ENCODE measurements at places on chromosomes 1 and 21.

DNA sequence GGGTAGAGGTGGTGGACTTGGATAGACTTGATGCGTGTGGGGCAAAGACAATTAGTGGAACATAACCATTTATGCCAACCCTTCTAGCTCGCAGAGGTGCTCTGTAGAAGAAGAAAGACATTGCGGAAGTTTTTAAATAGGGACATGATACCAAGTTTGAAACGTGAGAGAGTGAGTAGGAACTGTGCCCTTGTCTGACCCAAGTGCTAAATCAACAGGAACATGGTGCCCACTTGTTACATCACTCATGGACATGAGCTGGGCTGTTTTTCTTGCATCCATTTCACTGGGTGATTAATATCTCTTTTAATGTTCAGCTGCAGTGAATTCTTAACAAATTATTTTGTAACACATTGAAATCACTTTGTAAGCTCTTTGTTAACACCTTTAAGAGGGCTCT lies 408.1 kb upstream of the VAMP3 start:
- DNase-seq: no peak

- no peak for DNase-seq
These were observed 148.7 kb upstream of the ATP1B1 start for GRCh38 chr1:168957818-168958217.

GRCh38 chr1:234743791-234744611 lies 134.0 kb upstream of the IRF2BP2 start:
- no peak for DNase-seq

- DNase-seq: no peak
These were observed 2.7 kb downstream of the IL10RB start for GRCh38 chr21:33268737-33269441.

- DNase-seq: no peak
These were observed 22.7 kb upstream of the AADACL3 start for GRCh38 chr1:12692967-12693782.

DNA sequence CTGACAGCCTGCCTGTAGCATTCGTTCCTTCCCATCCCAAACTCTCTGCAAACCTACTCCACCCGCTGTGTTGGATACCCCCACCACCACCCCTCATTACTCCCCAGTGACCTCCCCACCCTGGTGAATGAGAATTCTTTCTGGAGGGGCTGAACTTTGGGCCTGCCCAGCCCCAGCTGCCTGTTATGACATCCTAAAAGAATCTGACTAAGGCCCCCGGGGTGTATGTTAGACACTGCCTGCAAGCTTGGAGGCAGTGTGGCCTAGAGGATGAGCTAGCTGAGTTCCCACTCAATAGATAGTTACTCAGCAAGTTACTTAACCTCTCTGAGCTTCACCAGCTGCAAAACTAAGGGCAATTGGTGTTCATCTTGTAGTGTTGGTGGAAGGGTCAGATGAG lies 110.2 kb upstream of the FGGY start:
- DNase-seq: no peak

- no peak for DNase-seq
These were observed 22.1 kb upstream of the TBX15 start for GRCh38 chr1:119010201-119010600.

DNA sequence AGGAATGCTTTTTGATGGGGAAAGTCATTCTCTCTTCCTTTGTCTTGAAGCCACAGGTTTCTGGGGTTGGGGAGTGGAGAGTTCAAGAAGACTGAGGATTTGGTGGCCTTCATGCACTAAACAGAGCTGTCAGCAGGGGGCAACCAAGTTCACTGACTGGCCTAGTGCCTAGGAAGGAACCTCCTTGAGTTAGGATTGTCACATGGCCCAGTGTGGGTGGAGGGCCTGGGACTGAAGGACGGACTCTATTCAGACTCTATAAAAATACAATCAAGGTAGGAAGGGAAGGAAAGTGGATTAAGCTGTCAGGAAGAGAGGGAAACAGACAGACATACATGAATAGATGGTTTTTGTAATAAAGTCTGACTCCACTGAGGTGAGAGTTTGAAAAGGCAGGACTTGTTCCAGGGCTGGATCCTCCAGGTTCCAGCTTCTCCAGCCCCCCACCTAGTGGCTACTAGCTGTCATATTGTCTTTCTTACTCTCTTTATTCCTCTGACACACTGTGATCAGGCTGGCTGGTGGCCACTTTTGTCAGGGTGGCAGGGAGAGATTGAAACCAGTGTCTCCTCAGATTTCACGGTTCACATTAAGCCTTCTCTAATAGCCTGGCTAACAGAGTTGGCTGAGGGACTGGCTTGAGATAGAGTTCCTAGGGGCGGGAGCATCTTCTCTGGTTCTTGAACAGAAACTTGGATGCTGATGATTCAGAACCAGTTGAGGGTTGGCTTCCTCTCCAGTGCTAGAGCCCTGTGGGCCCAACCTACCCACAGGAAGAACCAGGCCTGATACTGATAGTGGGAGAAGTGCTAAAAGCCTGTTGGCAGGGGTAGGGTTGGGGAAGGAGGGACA lies 4.1 kb upstream of the SH3BGRL3 start:
- DNase-seq: peak; percentile 62

- DNase-seq: no peak
These were observed 40.8 kb upstream of the KCTD3 start for GRCh38 chr1:215526147-215526845.

DNA sequence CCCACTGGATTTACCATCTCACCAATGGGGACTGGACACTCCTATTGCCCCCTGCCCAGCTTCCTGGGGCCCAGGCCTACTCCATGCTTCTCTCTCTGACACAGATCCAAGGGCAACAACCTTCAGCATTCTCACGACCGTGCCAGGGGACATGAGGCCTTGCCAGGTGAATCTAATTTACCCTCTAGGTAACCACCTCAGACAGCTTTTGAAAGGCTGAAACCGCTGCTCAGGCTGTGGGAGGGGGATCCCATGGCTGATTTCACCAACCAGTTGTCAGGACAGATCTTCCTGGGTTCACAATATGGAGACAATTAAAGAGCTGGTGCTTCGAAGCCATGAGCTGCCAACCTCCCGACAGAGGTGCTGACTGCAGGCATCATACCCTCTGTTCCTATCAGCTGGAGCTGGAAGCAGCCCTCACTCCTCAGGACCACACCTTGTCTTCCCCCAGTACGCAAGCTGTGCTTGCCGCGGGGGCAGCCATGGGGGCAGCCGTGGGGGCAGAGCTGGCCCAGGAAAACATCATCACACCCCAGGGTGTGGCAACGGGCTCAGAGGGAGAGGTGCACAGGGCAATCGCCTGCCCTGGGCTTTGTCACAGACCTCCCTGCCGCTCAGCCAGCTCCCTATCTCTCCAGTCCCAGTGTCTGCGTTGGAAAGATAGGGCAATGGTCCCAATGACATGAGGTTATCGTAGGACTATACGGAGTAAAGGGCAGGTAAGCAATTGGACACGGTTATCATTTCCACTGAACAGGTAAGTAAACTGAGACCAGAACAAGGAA lies 120.2 kb downstream of the DMRTB1 start:
- DNase-seq: no peak

DNA sequence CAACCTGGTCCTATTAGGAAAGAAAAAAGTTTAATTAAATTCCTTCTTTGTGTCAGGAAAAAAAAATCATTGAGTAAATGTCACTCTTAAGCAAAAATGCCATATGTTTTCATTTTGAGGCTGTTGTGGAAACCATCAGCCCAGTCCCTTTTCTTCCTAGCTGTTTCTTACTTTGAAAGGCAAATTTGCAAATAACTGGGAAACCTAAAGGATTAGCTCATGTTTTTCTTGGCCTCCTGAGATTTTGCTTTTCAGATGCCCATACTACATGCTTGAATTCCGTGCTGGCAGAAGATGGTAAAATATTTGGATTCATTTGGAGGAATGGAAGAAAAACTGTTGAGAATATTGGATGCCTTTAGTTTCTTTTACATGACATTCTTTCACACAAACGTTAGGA lies 182.1 kb upstream of the ADAMTS5 start:
- no peak for DNase-seq

GRCh38 chr21:38831526-38832467 lies 26.1 kb downstream of the ETS2 start:
- peak; percentile 54 for DNase-seq

DNA sequence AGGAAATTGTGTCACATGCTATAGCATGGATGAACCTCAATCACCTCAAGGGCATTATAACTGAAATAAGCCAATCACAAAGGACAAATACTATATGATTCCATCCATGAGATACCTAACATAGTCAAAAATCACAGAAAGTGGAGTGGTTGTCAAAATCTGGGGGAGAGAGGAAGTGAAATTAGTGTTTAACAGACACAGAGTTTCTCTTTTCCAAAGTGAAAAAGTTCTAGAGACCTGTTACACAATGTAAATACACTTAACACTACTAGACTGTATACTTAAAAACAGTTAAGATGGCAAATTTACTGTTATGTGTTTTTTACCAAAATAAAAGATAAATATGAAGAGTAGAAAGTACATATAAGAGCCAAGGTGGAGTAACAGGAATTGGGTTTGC lies 31.8 kb downstream of the ZNF644 start:
- no peak for DNase-seq

- DNase-seq: no peak
These were observed 1.6 kb downstream of the SLC30A1 start for GRCh38 chr1:211577277-211577818.

DNA sequence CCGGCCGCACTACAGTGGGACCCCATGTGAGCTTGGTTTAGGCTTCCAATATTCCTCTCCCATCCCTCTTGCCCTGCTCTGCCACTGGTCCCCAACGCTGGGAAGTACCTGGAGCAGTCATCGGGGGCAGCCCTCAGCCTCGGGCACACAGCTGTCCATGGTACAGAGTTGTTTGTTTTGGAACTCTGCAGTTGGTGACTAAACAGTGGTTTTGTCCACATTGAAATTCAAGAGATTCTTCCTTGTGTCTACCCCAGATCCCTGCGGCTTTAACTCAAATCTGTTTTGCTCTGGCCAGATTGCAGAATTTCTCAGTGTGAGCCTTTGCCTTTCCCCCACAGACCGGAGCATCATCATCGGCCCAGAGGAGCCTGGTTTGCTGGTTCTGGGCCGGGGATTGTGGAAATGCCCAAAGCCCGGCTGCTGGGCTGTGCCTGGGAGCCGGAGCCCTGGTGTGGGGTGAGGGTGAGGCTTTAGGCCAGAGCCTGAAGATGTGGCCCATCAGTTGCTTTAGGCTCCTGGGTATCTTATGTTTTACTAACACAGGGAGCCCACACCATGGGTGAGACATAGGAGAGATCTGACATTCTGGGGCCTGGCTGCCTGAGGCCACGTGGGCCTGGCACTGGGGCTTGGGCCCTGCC lies 93.2 kb downstream of the ARHGEF10L start:
- peak; percentile 77 for DNase-seq

- no peak for DNase-seq
These were observed 228.2 kb downstream of the GRIK3 start for GRCh38 chr1:36805979-36806640.

- no peak for DNase-seq
These were observed 585.1 kb downstream of the PTPRC start for GRCh38 chr1:199223936-199224335.

- DNase-seq: no peak
These were observed 410.6 kb upstream of the DEPDC1 start for GRCh38 chr1:68907491-68907890.

DNA sequence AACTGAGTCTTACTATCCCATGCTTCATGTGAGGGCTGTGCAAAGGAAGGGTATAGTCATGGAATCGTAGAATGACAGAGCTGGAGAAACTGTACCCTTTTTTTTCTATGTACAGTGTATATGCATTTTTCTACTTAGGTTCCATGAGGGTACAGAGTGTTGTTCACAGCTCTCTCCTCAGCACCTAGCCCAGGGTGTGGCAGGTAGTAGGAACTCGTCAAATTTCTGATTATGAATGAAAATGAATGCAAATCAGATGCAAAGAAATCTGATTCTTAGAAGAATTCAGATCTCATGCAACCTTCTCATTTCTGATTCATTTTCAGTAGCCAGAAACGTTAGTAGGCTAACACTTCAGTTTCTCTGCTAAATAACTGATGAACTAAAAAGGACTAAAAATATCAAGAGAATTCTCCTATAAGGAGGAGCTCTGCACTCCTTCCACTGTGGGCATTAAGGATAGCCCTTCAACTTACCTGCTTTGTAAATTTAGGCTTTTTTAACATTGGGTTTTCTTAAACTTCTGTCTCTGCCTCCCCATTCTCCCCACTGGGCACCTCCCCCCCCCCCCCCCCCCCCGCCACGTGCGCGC lies 18.0 kb upstream of the HHAT start:
- DNase-seq: no peak

GRCh38 chr1:245156736-245157505 lies 2.1 kb downstream of the KIF26B start:
- no peak for DNase-seq

DNA sequence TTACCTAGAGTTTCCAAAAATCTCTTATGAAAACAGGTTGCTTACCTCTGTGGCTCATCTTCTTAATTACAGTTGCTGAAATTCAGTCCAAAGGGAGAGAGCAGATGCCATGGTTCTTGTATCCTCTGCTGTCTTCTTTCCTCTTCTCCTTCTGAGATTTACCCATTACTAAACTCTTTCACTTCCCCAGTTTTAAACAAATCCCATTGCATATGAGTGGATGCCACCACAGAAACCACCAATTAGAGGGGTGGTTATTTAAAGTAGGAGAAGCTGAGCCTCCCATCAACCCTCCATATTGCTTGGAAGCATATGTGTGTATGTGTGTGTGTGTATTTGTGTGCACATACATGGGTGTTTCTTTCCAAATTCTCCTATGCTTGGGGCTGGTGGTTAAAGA lies 128.5 kb upstream of the KCNK1 start:
- DNase-seq: no peak

- DNase-seq: no peak
These were observed 32.5 kb upstream of the SSX2IP start for GRCh38 chr1:84722794-84723193.

DNA sequence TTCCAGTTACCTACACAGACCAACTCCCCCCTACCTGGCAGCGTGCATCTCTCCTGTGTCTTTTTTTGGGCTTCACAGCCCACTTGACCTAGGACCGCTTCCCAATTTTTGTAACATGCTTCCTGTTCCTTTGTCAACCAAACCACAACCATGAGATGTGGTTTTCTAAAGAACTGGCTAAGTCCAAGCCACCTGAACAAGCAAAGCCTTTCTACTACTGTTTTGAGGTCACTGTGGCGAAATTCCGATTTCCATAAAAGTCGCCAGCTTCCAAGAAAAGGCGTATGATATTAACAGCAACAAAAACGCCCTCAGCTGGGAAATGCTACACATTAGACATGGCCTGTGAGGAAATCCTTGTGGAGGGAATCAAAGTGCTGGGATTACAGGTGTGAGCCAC lies 12.7 kb upstream of the AK2 start:
- no peak for DNase-seq

GRCh38 chr21:25425156-25425555 lies 182.1 kb downstream of the MRPL39 start:
- no peak for DNase-seq

GRCh38 chr21:46154155-46154954 lies 1.0 kb downstream of the FTCD start:
- no peak for DNase-seq

DNA sequence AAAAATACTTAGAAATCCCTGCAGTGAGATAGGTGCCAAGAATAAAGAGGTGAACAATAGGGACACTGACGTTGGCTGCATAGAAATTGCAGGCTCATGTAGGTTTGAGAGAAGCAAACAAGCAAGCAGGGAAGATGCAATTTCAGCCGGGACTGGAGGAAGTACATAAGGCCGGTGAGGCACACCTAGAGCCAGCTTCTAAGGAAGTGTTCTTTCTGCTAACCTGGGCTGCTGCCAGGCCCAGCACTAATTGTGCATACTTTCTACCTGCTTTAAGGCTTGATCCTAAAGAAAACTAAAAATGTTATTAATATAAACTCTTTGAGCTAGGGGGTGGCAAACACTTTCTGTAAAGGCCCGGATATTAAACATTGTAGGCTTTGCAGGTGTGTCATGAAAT lies 71.0 kb downstream of the LMO4 start:
- DNase-seq: no peak

GRCh38 chr1:33860671-33861070 lies 3.2 kb upstream of the HMGB4 start:
- DNase-seq: no peak

All from H54 (cell line).